ENCODE measurements at places on chromosomes 5 and 9. TPM values are rescaled to one million over a fixed set of nuclear protein-coding genes. Genes with fewer than 3 reads are reported as not detected.

FRRS1L gene
- total RNA-seq: 0.16 TPM

IFNA13 gene
- not detected for total RNA-seq

FER gene
- total RNA-seq: 24.1 TPM

FYB1 gene
- 0.16 TPM for total RNA-seq

IFNA21 gene
- total RNA-seq: not detected

NRG2 gene
- total RNA-seq: 0.32 TPM

CHSY3 gene
- 1.3 TPM for total RNA-seq

ARID3C gene
- not detected for total RNA-seq

C9orf43 gene
- 0.16 TPM for total RNA-seq

COL23A1 gene
- under 0.01 TPM for total RNA-seq

AJM1 gene
- total RNA-seq: 0.95 TPM

GLIPR2 gene
- 101 TPM for total RNA-seq

PHF24 gene
- total RNA-seq: 0.16 TPM

ZNF483 gene
- total RNA-seq: 1.9 TPM

NUTM2G gene
- total RNA-seq: not detected

DNAI1 gene
- not detected for total RNA-seq

CDH9 gene
- not detected for total RNA-seq

ELOVL7 gene
- total RNA-seq: 0.09 TPM

GABRG2 gene
- total RNA-seq: under 0.01 TPM

IFNE gene
- 3.8 TPM for total RNA-seq

ANGPTL2 gene
- total RNA-seq: 55.8 TPM

ANKRD18B gene
- total RNA-seq: 2.3 TPM

SAXO1 gene
- total RNA-seq: 0.09 TPM

HBEGF gene
- 0.47 TPM for total RNA-seq

WNT8A gene
- not detected for total RNA-seq

PRR7 gene
- 1.6 TPM for total RNA-seq

ADGRD2 gene
- total RNA-seq: not detected

CTXN3 gene
- total RNA-seq: not detected

GABRA1 gene
- not detected for total RNA-seq

SPATA6L gene
- total RNA-seq: 0.26 TPM

ISL1 gene
- total RNA-seq: not detected

PAX5 gene
- not detected for total RNA-seq

RASEF gene
- 0.16 TPM for total RNA-seq

ABLIM3 gene
- 24.9 TPM for total RNA-seq

FAXDC2 gene
- 18.4 TPM for total RNA-seq

FOXE1 gene
- total RNA-seq: not detected

ITK gene
- total RNA-seq: under 0.01 TPM

SLC26A2 gene
- 8.4 TPM for total RNA-seq

SHC3 gene
- total RNA-seq: 20.9 TPM

GTF3C5 gene
- total RNA-seq: 33.3 TPM

PCDHB11 gene
- total RNA-seq: 0.69 TPM

CDO1 gene
- 29.2 TPM for total RNA-seq

RNF180 gene
- 0.63 TPM for total RNA-seq

MYMK gene
- not detected for total RNA-seq

SHOC1 gene
- not detected for total RNA-seq

TYRP1 gene
- total RNA-seq: not detected

SHISAL2B gene
- 0.16 TPM for total RNA-seq

PCDHA5 gene
- 0.09 TPM for total RNA-seq

ANKRD18A gene
- total RNA-seq: not detected

FBP2 gene
- total RNA-seq: not detected

WNK2 gene
- total RNA-seq: under 0.01 TPM

NXNL2 gene
- total RNA-seq: 0.77 TPM

TGFBI gene
- 985 TPM for total RNA-seq
